ENCODE measurements at places on chromosomes 12 and 14.
A peak's percentile ranks its signal among the peaks of the same experiment; 100 is the strongest.

DNA sequence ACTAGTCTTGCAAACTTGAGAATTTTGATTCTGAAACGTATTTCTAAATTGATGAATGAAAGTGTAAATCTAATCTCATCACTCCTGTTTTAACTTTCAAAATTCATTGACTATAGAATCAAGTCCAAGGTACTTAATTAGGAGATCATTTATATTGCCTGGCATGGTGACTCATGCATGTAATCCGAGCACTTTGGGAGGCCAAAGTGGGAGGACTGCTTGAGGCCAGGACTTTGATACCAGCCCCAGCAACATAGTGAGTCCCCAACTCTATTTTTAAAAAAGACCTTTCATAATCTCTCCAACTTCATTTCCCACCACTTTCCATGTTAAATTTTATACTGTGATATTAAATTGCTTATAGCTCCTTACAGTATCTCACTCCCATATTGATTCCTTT lies 3.0 kb upstream of the MIPOL1 start:
- DNase-seq = no peak

- DNase-seq = no peak
Measured at GRCh38 chr12:70399311-70399710, 33.2 kb downstream of the KCNMB4 start.

- no peak for DNase-seq
Measured at GRCh38 chr12:6292606-6293005, 17.9 kb upstream of the PLEKHG6 start.

- no peak for DNase-seq
Measured at GRCh38 chr14:41900644-41901043, 294.0 kb downstream of the LRFN5 start.

- no peak for DNase-seq
Measured at GRCh38 chr14:54784060-54784459, 118.6 kb downstream of the GCH1 start.

GRCh38 chr12:31877884-31878283 lies 81.3 kb upstream of the RESF1 start:
- DNase-seq = no peak

- DNase-seq = no peak
Measured at GRCh38 chr12:59453475-59453874, 142.4 kb upstream of the SLC16A7 start.

DNA sequence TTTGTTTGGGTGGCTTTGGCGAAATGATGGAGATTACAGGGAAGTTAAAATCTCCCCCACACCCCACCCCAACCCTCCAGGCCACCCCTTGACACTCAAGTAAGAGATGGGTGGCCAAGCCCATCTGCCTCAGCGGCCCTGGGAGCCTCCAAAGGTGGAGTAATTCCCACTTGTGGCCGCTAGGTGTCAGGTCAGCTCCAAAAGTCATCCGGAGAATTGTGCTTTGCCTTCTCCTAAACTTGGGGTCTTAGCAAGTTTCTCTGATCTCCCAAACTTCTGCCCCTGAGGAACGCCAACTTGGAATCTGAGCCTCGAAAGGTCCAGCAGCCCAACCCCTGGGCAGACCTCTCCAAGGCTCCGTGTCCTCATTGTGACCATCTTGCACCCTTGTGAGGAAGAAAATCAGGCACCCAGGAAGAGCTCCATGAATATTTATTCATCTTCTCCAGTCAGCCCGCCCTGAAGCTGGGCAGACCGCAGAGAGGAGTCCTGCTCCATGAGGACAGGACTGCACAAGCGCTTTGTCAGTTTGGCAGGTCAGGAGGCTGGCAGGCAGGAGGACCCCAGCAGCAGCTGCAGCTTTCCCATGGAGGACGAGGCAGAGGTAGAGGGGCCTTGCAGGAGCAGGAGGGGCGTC lies 46.7 kb downstream of the LRRC74A start:
- DNase-seq = peak; percentile 71

GRCh38 chr14:82915381-82915780 lies 1381.7 kb upstream of the SEL1L start:
- DNase-seq = no peak

- no peak for DNase-seq
Measured at GRCh38 chr14:74661726-74662450, 49.9 kb upstream of the LTBP2 start.

- DNase-seq = no peak
Measured at GRCh38 chr14:36656687-36657398, 4.8 kb upstream of the PAX9 start.

GRCh38 chr12:54421175-54421878 lies 2.3 kb upstream of the ITGA5 start:
- no peak for DNase-seq

DNA sequence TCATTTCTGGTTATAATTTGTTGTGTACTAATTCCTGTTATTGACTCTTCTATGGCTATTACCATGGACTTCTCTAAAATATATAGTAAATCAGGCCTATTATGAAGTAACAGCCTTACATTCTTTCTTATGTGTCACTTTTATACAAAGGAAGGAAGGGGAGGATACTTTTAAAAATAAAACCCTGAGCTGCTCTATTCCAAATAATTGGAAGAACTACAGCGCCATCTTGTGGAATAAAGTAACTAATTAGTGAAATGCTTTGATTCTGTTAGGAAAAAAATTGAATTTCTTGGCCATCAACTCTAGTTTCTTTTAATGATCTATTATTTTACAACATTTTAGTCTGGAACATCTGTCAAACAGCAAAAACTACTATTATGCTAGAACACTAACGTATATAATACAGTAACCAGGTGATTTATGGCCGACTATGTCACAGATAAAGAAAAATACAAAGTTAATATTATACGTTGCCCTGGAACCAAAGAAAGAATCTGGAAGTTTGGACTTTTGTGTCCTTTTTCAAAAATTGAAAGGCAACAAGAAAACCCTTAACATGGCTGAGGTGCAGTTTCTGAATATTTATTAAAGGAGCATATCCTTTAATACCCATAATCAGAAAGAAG lies 55.0 kb upstream of the NELL2 start:
- no peak for DNase-seq

DNA sequence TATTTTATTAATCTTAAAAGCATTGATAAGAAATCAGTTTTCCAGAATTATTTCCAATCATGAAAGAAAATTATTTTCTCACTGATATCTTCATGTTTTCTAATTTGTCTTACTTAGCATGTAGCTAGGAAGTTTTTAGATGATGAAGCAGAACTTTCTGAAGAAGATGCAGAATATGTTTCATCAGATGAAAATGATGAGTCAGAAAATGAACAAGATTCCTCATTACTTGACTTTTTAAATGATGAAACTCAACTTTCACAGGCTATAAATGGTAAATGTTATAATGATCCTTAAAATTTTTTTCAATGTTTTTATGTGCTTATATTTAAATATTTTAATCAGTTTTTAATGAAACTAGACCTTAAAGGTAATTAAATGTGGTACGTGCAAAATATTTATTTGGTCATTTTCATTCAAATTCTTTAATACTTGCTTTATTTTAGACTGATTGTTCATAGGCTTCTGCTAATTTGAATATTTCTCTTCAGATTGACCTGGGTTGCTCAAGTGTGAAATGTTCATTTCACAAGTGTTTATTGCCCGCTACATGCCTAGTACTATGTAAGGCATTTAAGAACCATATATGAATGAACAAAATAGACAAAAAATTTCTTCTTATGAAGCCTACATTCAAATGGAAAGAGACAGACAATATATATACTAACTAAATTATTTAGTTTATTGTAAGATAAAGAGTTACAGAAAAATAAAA lies 49.5 kb downstream of the FANCM start:
- DNase-seq = no peak

DNA sequence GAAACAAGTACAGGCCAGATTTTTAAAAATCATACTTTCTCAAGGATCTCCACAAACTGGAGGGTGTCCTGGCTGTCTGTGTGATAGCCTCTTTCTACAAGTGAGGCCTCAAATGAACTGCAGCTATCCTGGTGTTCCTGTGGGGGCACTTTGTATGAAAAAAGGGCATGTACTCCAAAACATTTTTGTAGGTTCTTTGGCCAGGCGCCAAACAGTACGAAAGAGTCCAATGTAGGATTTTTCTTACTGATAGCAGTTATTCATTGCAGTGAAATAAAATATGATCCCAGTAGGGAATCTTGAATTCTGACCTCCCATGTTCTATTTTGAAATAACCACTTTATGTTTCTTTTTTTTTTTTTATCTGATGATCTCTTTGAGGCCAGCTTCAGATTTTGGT lies 381.7 kb downstream of the PAWR start:
- DNase-seq = no peak

DNA sequence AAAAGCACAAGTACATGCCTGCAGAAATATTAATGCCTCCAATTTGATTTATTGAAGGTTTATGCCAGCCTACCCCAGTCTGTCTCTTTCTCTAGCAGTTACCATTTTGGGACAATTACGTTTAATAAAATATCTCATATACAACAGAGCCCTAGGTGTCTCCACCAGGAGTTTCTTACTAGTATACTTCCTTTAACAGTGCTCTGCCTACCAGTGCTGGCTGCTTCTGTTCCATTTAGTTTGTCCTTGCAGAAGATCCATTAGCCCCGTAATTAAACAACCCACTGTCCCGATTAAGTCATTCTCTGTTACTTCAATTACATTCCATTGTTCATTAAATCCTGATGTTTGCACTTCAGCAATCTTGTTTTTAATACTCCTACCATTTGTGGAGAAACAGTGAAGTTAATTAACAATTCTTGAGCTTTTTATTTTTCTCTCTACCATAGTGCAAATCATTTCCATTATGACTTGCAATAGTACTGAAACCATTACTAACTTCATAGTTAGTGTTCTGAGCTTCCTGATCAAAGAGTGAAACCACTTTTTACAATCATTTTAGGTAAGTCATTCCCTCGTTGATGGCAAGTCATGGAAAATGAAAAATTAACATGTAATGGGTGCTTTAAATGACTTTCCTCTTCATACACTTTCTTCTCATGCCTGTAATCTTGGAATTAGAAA lies 121.1 kb downstream of the PLXNC1 start:
- DNase-seq = no peak

- no peak for DNase-seq
Measured at GRCh38 chr12:15752785-15753184, 36.4 kb downstream of the EPS8 start.

DNA sequence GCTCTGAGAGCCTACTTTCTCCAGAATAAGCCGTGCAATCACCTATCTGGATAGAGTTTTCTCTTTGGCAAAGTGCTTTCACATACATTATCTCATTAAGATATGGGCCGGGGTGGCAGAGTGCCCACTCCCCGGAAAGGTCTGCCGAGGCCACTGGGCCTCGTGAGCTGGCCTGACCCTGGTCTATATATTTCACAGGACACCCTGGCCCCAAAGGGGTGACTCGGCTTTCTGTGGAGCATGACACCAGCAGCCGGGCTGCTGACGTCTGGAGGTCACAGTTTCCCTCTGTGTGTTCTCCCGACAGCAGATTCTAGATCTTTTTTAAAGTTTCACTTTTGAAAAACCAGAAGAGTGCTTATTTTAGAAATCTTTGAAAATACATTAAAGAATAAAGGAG lies 27.9 kb upstream of the ATP2A2 start:
- DNase-seq = no peak

DNA sequence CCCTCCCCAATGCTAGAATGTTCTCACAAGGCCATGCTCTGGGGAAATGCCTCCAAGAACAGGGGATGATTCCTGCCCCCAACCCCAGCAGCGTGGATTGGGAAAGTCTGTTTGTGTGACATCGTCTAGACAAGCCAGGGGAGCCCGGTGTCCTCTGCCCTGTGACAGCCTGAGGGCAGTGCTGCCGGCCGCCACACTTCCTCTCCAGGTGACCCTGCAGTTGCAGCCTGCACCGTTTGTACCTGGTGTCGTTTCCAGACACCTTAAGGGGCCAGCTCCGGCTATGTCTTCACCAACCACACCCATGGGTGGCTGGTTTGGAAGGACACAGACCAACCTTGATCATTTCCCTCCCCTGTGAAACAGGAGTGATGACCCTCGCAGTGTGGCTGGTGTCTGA lies 372.6 kb downstream of the BCL11B start:
- DNase-seq = no peak

DNA sequence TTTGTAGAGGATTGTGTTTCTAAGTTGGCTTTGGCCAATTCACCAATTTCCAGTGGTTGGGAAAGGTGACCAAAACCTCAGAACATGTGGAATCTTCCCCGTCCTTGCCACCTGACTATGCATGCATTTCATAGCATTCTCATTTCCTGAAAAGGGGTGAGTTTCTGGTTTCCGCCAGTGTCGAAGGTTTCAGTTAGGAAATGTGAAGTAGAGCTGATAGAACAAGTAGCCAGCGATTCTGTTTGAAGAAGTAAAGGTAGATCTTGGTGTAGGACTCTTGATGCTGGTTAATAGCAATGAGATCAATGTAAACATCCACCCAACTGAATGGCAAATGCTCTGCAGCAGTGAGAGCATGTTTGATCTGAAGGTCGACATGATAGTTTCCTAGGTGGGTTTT lies 15.9 kb downstream of the SMOC1 start:
- no peak for DNase-seq

GRCh38 chr14:81801921-81802320 lies 268.3 kb upstream of the SEL1L start:
- DNase-seq = no peak

DNA sequence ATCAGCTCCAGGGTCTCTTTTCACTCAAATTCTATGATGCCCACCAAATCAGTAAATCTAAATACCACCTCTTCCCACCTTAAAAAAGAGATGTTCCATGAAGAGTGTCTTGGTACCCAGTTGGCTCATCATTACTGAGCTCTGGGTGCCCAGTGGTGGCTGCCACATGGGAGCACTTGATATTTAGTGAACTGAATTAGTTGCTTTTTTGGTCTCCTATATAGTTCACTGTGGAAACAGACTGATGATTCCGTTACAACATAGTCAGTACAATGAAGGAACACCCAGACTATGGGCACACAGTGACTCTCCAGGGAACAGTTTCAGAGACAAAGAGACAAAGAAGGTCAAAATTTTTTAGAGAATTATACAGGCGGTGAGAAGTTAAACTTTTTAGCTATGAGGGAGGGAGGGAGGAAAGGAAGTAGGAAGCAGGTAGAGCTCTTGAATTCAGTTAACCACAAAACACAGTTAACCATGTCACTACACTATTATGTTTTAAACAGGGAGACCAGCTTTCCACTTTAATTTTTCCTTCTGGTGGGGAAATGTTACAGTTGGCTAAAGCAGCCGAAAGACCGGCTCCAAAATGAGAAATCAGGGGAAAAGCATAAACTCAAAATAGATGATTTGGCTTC lies 14.6 kb upstream of the YY1 start:
- DNase-seq = no peak

DNA sequence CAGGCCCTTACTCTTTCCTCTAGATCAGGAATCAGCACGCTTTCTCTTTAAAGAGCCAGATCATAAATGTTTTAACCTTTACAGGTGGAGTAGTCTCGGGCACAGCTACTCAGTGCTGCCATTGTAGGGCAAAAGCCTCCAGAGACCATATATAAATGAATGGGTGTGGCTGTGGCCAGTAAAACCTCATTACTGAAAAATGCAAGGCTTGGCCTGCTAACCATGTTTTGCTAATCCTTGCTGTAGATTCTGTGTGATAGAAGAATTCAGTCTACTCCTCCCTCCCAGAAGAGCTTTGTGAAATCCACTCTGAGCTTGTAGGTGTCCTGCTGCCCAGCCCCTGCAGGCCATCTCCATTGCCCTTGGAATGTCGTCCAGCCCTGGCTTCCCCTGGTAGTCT lies 58.1 kb downstream of the HSP90AA1 start:
- no peak for DNase-seq
